ENCODE measurements at places on chromosomes 3 and 15.

DNA sequence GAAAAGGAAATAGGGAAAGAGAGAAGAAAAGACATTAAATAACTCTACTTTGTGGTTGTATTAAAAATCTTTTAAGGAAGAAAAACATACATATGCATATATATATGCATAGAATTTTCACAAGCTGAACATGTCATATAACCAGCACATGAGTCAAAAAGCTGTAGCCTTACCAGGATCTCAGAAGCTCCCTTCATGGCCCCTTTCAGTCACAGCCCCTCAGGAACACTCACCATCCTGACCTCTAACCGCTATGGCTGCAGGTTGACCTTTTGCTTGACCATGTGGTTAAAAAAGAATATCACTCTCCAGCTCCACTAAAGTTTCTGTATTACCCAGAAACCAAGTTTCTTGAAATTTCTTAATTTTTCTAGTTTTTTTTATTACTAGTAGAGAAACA lies 103.4 kb downstream of the CHST2 start:
- no peak for DNase-seq

GRCh38 chr3:77247061-77247460 lies 207.2 kb downstream of the ROBO2 start:
- DNase-seq: no peak

- no peak for DNase-seq
Observed at GRCh38 chr15:66165856-66166255, 87.7 kb downstream of the MEGF11 start.

DNA sequence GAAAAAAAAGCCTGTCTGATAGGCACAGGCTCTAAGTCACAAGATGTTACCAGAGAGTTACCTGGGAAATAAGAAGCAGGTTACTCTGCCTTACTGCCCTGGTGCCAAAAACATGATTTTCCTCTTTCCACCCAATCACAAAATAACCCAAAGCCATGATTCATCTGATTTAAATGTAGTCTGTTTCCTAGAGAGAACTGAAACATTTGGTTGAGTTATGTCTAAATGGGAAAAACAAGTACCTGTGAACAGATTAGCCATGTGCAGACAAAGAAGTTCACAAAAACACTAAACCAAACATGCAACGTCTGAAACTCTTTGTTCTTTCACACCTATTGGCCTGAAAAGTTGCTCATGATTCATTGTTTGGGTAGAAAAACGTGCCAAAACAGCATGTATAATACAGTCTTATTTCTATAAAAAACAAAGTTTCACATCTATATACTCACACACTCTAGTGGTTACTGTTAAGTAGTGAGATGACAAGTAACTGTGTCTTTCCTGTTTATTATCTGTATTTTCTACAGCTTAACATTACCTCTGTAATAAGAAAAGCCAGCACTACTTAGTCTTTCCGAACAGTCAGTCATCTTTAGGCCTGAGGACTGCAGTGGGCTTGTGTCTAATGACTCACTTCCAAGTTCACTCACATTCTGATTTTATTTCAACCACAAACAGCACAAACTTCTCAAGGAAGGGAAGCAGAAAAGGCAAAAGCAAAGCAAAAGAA lies 30.2 kb downstream of the FAM174B start:
- no peak for DNase-seq
